ENCODE measurements at places on chromosomes 7 and 10.

GRCh38 chr7:137572056-137572784, 228.7 kb upstream of the PTN start:
- no peak for DNase-seq

GRCh38 chr10:101060951-101061623, 702 bp upstream of the KAZALD1 start:
- peak; percentile 95 for DNase-seq

DNA sequence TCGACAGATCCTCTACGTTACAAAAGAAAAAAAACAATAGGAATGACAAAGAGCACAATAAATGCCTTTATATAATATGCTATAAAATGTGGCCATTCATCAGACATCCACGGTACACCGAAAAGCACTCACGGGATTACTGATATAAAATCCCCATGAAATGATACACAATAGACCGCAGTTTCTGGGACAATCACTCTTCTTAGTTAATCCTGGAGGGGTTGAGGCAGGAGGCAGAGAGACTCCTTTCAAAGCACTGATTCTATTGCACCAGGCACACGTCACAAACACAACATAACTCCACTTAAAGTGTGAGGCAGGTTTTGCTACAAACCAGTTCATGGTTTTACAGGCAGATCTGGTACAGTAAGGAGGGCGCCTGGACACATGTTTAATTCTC, 113.8 kb downstream of the FGFR2 start:
- no peak for DNase-seq

DNA sequence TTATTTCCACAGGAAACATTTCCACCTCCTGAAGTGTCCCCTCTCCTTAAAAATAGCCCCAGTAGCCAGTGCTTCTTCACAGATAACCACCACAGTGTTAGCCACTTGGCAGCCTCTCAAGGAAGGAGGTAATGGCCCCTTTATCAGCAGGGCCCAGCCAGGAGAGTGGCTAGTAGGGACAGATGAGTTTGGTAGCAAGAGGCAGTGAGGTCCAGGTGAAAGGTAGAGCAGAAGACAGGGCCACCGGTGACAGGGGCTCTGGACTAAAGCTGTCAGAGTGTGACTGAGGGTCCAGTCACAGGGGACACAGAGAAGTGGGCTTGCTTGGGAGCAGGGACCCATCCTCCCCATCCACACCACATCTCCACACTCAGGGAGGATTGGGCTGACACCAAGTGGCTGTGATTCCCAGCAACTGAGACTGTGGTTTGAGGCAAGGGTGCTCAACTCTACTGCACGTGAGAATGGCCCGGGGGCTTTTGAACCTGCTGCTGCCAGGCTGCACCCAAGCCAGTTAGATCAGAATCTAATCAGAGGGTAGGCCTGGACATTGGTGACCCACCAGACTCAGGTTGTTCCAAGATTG, 52.2 kb downstream of the C10orf120 start:
- no peak for DNase-seq

- no peak for DNase-seq
Measured at GRCh38 chr7:2777898-2778535, 66.1 kb downstream of the GNA12 start.

DNA sequence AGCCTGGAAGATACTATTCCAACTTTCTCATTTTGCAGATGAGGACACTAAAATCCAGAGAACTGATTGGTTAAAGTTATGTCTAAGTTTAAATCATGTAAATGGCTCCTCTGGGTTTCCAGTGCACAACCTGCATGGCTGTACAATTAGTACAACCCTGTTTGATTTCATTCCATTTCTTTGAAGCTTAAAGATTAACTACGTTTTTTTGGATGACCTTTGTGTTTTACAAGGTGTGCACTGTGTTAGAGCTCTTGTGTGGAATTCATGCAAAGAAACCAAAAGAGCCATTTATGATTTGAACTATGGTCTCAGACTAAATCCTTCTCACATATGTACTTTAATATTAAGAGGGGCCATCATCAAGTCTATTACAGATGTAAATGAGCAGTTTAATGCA, 149.5 kb downstream of the TMEM168 start:
- DNase-seq, result no peak

DNA sequence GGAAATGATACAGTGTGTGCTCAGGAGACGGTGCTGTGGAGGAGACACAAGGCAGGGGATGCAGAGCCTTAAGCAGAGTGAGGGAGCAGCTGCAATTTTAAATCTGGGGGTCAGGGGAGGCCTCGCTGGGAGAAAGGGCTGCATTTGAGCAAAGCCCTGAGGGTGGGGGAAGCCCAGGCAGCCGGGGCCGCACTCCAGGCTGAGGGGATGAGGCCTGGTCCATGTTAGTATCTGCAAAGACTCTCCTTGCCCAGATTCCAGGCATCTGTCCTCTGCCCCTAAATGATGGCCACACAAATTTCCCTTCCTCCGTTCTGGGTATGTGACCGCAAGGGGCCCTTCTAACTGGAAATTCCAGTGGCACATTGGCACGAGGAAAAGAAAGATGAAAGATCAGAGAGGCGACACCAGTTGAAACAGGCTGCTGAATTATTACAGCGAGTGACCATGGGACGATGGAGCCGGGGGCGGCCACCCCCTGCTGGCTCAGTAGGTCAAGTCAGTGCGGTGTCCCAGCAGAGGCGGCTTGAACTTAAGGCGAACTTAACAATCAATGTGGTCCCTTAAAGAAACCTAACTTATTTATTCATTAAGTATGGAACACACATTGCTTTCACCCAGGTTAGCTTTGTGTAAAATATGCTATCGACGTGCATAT, 62.3 kb upstream of the KAT6B start:
- no peak for DNase-seq

DNA sequence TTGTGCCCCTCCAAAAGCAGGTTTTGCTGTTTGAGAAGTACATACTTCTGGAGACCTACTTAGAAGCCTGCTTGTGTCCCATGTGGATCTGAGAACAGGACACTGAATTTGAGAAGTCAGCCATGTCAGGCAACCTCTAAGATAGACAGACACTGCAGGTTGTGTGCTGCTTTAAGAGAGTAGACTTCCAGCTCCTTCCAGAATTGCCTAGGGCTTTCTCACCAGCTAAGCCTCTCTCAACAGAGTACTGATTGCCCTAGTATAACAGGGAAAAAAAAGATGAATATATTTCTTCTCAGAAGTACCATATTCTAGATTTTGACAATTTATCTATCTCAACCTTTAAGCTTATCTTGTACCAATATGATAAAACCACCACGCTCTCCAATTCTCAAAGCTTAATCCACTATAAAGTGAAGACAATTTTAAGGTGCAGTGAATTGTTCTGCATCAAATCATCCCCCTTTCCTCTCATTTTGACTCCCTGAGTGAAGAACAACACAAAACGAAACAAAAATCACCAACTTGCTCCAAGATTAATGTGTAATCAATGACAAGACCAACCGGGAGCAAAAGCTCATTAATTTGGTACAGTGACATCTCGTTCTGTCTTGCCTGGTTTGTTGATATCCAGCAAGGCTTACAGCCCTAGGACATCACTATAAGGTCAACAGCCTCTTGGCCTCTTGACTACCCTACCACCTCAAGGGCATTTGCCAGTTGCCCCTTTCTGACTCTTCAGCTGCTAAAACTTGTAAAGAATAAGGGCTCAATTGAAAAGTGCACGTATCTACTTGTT, 214.6 kb downstream of the SORCS1 start:
- DNase-seq, result no peak

- DNase-seq, result no peak
Measured at GRCh38 chr7:30873656-30874055, 38.0 kb upstream of the AQP1 start.

GRCh38 chr7:43112941-43113621, 634 bp downstream of the HECW1 start:
- peak; percentile 26 for DNase-seq

GRCh38 chr10:64733980-64734379, 1212.8 kb downstream of the REEP3 start:
- peak; percentile 58 for DNase-seq

GRCh38 chr10:5818894-5819293, 5.7 kb upstream of the GDI2 start:
- DNase-seq, result no peak

DNA sequence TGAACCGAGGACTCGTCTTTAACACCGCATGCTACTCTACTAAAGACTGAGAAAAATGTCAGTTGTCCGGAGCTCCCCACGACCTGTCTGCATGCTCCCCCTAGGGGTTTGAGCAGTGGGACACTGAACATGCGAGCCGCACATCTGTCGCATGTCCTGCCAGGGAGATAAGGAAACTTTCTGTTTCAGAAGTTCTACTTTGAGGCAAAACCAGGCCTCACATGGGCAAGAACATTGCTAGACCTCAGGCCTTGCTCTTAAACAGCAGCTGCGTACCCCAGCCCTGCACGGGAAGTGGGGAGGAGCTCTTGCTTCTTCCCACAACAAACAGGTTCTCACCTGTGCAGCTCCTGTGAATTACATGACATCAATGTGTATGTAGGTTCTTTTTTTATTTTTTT, 30.3 kb upstream of the HERPUD2 start:
- no peak for DNase-seq

GRCh38 chr7:156820445-156821063, 72.4 kb downstream of the LMBR1 start:
- peak; percentile 27 for DNase-seq

DNA sequence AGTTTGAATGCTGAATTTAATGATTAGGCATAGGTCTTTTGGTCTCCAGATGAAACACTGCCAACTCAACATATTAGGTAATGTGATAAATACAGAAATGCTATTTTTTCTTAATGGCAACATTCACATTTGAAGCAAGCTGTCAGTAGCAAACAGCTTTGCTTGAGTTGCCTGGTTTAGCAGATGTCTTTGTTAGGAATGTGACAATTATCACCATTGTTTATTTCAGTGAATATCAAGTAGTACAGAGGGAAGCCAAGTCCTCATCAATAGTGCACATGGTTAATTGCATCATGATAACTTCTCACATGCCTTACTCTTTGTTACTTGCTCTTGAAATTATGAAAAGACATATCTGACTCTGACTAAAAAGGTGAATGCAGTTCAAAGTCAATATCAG, 23.7 kb upstream of the SEPTIN7 start:
- DNase-seq, result no peak

DNA sequence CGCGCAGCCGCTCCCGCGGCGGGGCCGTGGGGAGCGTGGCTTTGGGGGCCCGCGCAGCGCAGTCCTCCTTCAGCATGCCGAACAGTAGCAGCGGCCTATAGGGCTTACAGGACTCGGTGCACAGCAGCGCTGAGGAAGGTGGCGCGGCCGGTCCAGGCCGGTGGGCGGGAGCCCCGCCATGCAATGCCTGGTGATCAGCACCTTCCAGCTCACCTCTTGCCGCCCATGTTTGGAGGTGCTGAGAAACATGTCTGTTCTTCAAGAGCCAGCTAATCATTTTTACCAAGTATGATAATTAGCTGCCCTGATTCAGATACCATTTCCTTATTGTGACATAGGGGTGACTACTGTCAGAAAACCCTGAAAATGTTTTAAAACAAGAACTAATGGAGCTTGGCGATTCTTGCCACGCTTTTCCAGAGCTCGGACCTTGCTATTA, 33.5 kb upstream of the SFTPD start:
- no peak for DNase-seq

DNA sequence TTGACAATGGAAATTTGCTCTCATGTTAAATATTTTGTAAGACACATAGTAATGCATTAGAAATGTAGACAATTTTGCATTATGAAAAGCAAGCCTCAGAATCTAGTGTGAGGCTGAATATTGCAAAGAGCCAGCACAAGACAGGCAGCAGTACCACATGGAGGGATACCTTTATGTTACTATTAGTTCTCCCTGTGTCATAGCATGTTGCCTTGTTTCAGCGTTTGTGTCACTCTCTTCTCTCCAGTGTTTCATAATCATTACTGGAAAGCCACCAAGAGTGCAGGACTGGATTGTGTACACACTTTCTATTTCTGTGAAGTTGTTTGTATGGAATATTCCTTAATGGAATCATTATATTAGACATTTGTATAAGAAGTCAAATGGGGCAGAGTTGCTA, 8.5 kb downstream of the AHR start:
- DNase-seq, result no peak

DNA sequence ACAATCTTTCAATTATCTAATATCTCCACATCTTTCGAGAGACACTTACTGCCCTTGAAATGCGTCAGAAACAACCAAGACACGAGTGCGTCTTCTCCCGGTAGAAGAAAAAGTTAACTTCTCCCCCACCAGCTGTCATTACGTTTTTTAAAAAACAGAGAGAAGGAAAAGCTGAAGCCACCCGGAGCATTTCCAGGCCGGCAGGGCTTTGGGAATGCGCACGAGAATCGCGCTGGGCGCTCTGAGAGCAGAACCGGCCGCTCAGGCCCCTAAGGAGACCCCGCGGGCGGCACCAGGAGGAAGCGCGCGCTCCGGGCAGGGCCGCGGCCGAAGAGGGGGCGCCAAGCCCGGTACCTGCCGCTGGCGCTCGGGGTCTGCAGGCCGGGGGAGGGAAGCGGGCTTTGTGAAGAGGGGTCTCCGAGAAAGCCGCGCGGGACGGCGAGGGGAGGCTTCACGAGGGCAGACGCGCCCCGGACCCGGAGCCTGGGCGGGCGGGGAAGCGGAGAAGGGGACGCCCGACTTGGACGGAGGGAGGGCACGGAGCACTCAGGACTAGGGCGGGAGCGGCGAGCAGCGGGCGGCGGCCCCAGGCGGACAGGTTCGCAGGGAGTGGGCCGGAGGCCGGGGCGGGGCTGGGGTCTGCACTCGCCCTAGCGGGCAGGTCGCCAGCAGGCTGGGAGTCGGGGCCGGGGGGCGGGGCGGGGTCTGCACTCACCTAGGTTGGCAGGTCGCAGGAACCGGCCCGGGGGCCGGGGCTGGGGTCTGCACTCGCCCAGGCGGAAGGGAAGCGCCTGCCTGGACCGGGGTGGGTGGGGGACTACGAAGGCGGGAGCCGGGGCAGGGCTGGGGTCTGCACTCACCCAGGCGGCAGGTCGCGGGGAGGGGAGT, 932 bp downstream of the ESYT2 start:
- DNase-seq, result peak; percentile 46

DNA sequence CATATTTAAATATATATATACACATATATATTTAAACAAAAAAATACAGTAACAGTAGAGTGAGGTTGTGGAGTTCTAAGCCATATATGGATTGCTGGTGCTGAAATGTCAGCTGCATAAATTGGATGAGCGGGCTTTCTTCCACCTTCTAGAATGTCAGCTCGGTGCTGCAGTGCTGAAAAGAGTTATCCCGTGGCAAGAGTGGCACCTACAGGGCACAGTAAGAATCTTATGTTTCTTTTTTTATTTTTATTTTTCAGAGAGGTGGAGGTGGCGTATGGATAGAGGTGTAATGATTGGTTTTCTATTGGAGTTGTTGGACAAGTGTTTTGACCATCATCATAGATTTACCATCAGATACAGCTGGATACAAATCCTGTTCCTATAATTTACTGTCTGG, 86.2 kb upstream of the DYNC1I1 start:
- DNase-seq, result peak; percentile 81

GRCh38 chr7:148973256-148973655, 55.0 kb downstream of the PDIA4 start:
- DNase-seq, result no peak

DNA sequence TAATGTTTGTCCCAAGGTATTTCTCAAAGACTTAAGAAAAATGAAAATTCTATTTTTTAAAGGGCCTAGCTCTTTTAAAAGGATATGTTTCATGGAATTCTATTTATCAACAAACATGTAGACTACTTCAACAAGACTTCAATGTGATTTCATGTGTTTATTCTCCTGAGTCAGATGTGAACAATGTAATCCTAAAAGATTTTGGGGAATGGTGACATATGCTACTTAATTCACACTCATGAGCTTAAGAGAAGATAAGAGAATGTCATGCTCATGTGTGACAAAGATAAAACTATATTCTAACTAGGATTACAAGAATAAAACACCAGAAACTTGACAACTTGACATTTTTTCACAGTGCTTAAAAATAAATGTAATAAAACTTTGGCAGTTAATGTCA, 127.5 kb downstream of the TES start:
- DNase-seq, result no peak

GRCh38 chr10:35456784-35457183, 120.5 kb downstream of the CCNY start:
- DNase-seq, result no peak
